ENCODE measurements at places on chromosomes 1 and 21. TPM values are rescaled to one million over a fixed set of nuclear protein-coding genes. Genes with fewer than 3 reads are reported as not detected.

DNA sequence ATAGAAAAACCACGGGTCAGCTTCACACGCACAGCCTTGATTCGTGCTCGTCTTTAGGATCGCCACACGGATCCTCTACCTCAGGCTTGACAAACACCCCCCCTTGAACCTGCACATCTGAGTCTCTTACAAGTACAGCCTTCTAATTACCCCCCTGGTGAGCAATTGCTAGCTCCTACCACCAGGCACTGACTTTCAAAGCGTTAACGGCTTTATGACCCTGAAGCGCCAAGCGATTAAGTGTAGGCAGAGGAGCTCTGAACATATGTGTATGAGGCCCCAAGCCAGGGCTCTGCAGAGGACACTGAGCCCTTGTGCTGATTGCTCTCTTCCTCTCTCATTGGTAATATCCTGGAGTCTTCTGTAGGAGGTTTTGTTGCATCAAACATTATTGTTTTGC, 55.7 kb upstream of the EPHA8 start:
- DNase-seq: no peak
- no peak overlapping the region for H3K4me3 ChIP-seq
- H3K27me3 ChIP-seq: no peaks in the 10 kb centered on the region
- peaks cover 4% of the 10 kb centered on the region for H3K4me1 ChIP-seq
- no peak overlapping the region for H3K27ac ChIP-seq

DNA sequence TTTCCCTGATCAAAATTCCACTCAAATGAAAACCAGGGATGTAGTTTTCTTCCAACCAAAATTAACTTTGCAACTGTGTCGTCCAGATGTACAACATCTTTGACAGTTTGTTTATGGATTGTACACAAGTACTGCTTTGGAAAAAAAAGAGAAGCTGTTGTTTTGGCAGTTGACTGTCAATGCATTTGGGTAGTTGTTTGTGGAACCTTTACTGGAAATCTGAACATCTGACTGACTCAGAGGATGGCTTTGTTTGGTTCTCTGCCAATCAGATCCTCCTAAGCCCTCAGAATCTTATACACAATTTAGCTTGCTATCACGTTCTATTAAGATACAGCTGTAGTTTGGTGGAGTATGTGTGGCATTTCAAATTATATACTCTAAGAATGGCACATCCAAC, 195.0 kb downstream of the KCNK2 start:
- no peak overlapping the region for H3K4me3 ChIP-seq
- no peaks in the 10 kb centered on the region for H3K36me3 ChIP-seq
- H3K27me3 ChIP-seq: no peaks in the 10 kb centered on the region
- no peaks in the 10 kb centered on the region for H3K4me1 ChIP-seq
- no peak for DNase-seq
- no peak overlapping the region for H3K27ac ChIP-seq

DNA sequence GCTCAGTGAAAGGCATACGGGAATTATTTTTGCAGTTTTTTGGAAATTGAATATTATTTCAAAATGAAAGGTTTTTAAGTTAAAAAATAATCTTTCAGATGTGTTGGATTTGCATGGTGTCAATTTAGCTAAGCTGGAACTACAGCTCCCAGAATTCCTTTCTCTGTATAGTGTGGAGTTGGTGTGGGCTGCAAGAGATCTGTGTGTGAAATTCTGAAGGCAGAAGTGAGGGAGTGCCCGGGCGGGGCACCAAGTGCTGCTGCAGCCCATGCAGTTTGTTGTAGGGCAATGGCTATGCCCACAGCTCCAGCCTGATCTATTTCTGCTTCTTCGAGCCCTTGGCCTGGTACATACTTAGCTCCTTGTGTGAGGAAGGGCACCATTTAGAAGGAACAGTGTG, 60.5 kb upstream of the CSF1 start:
- peaks cover 8% of the 10 kb centered on the region for H3K4me1 ChIP-seq

DNA sequence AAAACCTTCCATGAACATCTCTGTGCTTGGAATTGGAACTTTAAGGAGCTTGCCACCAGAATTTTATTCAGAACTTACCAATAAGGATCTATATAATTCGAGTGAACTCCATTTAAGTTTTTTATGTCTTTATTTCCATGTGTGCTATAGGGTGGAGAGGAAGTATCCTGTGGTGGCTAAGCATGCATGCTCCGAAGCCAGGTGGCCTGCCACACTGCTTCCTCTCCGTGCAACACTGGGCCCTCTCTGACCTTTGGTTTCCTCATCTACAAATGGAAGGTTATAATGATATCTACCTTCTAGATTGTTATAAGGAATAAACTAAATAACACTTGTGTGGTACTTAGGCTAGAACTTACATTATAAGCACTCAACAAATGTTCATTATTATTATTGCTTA, 382.1 kb downstream of the PTPRC start:
- no peaks in the 10 kb centered on the region for H3K27me3 ChIP-seq
- peak; percentile 17 for DNase-seq
- H3K4me3 ChIP-seq: no peak overlapping the region
- H3K27ac ChIP-seq: no peak overlapping the region
- no peaks in the 10 kb centered on the region for H3K4me1 ChIP-seq
- H3K36me3 ChIP-seq: no peaks in the 10 kb centered on the region

DNA sequence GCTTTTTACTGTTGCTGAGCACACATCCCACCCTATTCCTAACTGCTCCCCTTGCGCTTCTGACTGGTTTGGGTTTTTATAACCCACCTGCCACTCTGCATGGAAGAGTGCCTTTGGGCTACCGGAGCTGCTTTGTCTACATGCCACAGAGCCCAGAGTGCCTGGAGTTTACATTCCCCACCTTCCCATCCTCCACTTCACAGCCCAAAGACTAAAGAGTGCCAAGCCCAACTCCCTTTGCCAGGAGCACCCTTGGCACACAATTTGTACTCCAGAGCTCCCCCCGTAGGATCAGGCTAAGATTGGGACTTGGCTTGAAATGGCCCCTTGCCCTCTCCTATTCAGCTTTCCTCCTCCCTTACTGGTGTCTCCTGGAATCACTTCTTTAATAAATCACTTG, 63.3 kb downstream of the LHX9 start:
- no peaks in the 10 kb centered on the region for H3K27me3 ChIP-seq
- no peaks in the 10 kb centered on the region for H3K4me1 ChIP-seq
- H3K36me3 ChIP-seq: no peaks in the 10 kb centered on the region
- no peak overlapping the region for H3K27ac ChIP-seq

DNA sequence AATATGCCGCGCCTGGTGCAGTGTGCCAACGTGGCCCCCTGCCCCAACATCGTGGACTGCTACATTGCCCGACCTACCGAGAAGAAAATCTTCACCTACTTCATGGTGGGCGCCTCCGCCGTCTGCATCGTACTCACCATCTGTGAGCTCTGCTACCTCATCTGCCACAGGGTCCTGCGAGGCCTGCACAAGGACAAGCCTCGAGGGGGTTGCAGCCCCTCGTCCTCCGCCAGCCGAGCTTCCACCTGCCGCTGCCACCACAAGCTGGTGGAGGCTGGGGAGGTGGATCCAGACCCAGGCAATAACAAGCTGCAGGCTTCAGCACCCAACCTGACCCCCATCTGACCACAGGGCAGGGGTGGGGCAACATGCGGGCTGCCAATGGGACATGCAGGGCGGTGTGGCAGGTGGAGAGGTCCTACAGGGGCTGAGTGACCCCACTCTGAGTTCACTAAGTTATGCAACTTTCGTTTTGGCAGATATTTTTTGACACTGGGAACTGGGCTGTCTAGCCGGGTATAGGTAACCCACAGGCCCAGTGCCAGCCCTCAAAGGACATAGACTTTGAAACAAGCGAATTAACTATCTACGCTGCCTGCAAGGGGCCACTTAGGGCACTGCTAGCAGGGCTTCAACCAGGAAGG, 4.3 kb downstream of the GJB3 start:
- no peak overlapping the region for H3K27ac ChIP-seq
- DNase-seq: no peak
- H3K4me1 ChIP-seq: peaks cover 39% of the 10 kb centered on the region
- no peaks in the 10 kb centered on the region for H3K36me3 ChIP-seq
- peaks cover 6% of the 10 kb centered on the region for H3K27me3 ChIP-seq
- H3K4me3 ChIP-seq: no peak overlapping the region

DNA sequence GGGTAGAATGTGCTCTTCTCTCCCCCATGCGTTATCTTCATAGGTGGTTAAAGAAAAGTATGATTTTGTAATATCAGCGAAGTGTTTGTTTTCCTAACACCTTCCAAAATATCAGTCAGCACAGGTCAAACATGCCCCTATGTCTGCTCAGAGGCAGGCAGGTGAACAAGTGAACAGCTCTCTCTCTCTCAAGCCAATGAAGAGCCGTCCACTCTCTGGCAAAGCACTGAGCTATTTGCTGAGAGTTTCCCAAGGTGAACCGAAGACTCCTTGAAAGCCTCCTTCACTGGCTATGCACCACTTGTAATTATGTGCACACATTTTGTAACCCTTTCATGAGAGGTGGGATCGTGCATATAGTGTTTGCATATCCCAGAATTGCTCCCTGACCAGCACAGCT, 47.7 kb downstream of the ST6GALNAC3 start:
- no peak overlapping the region for H3K27ac ChIP-seq
- H3K36me3 ChIP-seq: no peaks in the 10 kb centered on the region
- DNase-seq: no peak
- peaks cover 3% of the 10 kb centered on the region for H3K4me1 ChIP-seq
- H3K27me3 ChIP-seq: no peaks in the 10 kb centered on the region

GRCh38 chr1:244672946-244673682, 20.2 kb downstream of the DESI2 start:
- no peaks in the 10 kb centered on the region for H3K27me3 ChIP-seq
- no peaks in the 10 kb centered on the region for H3K4me1 ChIP-seq
- peaks cover 6% of the 10 kb centered on the region for H3K36me3 ChIP-seq
- H3K27ac ChIP-seq: peak overlapping the region; percentile 59

- no peak overlapping the region for H3K27ac ChIP-seq
- H3K4me1 ChIP-seq: no peaks in the 10 kb centered on the region
- no peaks in the 10 kb centered on the region for H3K27me3 ChIP-seq
Measured at GRCh38 chr1:190277107-190277506, 200.6 kb downstream of the BRINP3 start.

DNA sequence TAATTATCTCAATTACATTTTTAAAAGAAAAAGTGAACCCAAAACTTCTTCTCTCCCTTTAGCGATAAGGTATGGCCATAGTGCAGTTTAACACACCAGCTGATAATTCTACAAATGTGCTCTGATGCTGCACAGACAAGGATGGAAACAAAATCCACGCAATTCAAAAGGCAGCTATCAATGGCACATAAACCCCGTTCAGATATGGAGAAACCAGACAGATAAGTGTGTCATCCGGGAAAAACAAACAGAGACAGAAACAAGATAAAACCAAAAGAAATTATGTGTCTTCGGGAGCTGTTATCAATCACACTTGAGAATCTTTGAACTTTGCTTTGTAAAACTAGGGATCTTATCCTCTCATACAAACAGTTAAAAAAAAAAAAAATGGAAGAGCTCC, 73.6 kb downstream of the SIPA1L2 start:
- H3K4me3 ChIP-seq: no peak overlapping the region
- no peak for DNase-seq
- H3K27me3 ChIP-seq: no peaks in the 10 kb centered on the region
- no peak overlapping the region for H3K27ac ChIP-seq
- H3K36me3 ChIP-seq: no peaks in the 10 kb centered on the region

DNA sequence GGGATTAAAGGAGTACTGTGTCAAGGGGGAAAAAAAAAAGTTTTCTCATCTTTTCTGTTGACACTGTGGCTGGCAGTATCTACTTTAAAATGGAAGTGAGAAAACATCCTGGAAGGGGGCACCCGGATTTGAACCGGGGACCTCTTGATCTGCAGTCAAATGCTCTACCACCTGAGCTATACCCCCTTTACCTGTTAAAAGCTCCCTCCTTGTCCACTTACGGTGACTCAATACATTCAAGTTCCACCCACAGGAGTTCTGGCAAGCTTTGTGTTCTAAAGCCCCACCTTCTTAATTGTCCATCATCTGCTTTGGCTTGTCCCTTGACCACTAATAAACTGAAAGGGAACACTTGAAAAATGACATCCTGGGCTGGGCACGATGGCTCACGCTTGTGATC, 68.2 kb downstream of the FNBP1L start:
- H3K27ac ChIP-seq: no peak overlapping the region
- no peak for DNase-seq
- no peak overlapping the region for H3K4me3 ChIP-seq
- H3K36me3 ChIP-seq: no peaks in the 10 kb centered on the region

DNA sequence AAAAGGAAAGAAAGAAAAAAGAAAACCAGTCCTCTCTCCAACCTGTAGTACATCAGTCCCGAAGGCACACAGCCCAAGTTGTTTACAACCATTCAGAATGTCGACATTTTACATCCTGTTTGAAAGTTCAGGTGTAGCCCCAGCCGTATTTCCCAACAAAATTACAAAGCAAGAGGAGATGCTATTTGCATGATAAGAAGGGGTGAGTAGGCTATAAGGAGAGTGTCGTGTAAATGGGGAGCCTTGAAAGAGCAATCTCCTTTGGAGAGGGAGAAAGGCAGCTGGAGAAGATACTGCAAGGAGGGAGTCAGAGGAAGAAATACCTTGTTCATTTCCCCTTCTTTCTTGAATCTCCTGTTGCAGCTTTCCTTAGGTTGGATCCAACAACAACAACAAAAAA, 35.5 kb upstream of the DENND1B start:
- no peaks in the 10 kb centered on the region for H3K27me3 ChIP-seq
- H3K4me3 ChIP-seq: no peak overlapping the region
- no peak for DNase-seq
- H3K4me1 ChIP-seq: no peaks in the 10 kb centered on the region
- H3K36me3 ChIP-seq: no peaks in the 10 kb centered on the region

DNA sequence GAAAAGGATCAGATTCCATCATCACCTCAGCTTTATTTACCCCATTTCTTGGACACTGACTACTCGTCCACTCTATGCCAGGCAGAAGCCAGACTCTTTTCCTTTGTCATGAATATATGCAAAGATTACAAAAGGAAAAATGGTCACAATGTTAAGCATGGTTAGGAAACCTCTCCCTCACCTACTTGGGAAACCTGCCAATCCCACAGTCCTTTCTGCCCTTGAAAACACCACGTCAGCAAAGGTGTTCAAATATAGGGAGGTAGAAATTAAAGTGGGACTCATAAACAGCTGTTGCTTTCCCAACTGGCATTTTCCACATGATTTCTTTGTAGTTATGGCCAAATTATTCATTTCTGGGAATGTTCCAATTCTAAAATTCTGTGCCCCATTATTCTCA, 16.2 kb upstream of the ATP13A2 start:
- no peaks in the 10 kb centered on the region for H3K27me3 ChIP-seq
- DNase-seq: no peak
- peaks cover 5% of the 10 kb centered on the region for H3K4me1 ChIP-seq
- peak overlapping the region; percentile 48 for H3K27ac ChIP-seq
- no peak overlapping the region for H3K4me3 ChIP-seq

ATP1A4 gene
- total RNA-seq: not detected

OR2AK2 gene
- total RNA-seq: not detected

PADI6 gene
- total RNA-seq: not detected

SPRR3 gene
- total RNA-seq: not detected

CR1L gene
- total RNA-seq: not detected

All from stomach (tissue), 19 donors.